ENCODE measurements at places on chromosomes 6 and 20.

DNA sequence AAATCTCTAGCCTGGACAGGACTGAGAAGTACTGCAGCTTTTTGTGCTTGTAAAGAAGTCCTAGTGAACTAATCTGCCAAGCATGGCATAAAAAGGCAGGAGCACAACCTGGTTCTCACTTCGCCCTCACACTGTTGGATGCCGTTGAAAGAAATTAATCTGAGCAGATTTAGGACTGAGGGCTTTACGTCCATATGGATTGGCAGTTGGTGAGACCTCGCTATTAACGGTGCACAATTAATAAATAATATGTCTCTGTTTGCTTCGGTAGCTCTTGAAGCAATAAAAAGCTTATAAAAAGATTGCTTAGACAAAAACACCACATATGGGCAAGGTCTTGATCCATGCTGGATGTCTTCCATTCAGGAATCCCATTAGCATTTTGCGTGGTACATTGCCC is 185.6 kb upstream of the EPHA7 start:
- DNase-seq, result no peak

- DNase-seq, result no peak
Observed at GRCh38 chr6:5270093-5270680, 8.9 kb downstream of the FARS2 start.

DNA sequence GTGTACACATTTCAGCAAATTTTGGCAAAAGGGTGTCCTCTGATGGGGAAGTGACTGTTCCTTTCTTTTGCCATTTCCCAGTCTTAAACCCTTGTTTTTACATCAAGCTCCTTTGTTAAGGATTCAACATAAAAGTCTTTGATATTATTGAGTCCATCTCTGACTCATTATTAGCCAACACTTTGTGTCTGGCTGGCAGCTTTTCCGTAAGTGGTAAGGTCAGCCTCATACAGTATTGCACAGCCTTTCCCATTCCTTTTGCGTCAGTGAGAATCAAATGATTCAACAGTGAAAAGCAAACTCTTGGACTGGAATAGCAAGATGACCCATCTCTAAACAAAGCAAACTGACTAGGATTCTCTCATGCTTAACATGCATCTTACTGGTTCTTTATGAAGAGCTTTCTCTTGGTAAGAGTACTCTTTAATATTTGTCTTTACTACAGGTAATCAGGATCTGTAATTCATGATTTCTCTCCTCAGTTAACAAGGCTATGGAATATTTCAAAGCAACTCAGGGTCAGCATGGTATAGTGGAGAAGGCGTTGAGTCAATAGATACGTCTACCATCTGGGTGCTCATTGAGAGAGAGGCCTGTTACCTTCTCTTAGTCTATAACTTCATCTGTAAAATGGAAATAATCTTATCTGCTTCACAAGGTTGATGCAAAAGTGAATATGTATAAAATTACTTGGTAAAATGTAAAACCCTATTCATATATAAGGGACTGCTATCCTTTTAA is 183.6 kb downstream of the PRL start:
- no peak for DNase-seq

DNA sequence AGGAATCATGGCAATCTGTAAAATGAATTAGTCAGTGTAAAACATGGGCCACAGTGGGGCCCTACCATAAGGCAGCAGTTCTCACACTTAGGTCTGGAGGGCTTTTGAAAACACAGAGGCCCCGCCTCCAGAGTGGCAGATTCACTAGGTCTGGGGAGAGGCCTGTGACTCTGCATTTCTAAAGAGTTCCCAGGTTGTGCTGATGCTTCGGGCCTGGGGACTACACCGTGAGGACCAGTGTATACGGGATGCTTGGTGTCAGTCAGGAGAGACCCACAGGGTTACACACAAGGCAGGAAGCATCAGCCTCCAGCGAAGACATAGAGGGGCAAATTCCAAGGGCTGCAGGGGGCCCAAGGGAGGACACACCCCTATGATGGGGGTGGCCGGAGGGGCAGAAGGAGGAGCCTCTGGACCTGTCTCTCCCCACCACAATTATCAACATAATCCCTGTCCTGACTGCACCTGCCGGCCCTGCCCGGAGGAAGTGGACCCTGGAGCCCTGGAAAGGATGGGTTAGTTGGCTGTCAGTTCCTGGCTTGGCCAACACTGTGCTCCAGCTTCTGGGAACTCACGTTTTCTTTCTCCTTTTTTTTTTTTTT is 46.7 kb downstream of the FGD2 start:
- DNase-seq, result no peak

GRCh38 chr20:37007898-37008649 is 56.6 kb upstream of the SAMHD1 start:
- DNase-seq, result no peak

DNA sequence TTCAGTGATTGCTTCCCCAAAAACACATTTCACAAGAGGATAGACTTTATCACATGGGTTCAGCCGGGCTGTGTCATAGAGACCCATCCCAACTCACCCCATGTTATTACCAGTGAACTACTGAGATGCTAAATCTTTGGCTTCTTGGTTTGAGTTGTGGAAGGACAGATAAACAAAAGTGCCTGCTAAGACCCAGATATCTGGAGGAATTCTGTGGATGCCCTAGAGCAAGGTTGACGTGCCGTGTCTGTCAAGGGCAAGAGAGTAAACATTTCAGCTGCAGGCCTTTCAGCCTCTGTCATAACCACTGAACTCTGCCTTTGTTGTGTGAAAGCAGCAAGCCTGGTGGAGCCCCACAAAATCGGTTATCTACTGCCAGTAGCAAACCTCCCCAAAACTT is 11.2 kb upstream of the THBD start:
- DNase-seq, result no peak

DNA sequence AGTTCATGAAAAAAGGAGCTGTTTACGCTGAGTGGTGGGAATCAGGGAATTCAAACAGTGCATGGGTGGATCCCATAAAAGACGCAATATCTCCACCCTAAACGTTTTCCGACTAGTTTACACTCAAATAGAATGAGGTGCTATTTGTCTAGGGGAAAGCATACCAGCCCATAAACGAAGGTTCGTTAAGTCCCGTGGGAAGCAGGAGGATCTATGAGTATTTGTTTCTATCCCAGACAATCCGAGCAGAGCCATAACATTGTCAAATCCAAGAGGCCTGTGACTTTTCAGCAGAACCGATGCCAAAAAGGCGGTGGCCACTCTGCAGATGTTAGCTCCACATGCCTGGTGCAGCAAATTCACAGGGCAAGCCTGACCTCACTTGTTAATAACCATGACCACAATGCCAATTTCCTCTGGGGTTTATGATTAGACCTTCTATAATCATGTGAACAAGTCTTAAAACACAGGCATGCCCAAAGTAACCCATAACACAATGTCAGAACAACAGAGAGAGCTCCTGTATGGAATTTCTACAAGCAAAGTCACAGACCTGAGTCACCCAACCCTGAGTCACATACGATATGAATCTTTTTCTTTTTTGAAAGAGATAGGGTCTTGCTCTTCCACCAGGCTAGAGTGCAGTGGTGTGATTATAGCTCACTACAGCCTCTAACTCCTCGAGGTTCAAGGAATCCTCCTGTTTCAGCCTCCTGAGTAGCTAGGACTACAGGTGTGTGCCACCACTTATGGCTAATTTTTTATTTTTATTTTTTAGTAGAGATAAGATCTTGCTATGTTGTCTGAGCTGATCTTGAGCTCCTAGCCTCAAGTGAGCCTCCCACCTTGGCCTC is 123.3 kb downstream of the KIF13A start:
- DNase-seq, result no peak

DNA sequence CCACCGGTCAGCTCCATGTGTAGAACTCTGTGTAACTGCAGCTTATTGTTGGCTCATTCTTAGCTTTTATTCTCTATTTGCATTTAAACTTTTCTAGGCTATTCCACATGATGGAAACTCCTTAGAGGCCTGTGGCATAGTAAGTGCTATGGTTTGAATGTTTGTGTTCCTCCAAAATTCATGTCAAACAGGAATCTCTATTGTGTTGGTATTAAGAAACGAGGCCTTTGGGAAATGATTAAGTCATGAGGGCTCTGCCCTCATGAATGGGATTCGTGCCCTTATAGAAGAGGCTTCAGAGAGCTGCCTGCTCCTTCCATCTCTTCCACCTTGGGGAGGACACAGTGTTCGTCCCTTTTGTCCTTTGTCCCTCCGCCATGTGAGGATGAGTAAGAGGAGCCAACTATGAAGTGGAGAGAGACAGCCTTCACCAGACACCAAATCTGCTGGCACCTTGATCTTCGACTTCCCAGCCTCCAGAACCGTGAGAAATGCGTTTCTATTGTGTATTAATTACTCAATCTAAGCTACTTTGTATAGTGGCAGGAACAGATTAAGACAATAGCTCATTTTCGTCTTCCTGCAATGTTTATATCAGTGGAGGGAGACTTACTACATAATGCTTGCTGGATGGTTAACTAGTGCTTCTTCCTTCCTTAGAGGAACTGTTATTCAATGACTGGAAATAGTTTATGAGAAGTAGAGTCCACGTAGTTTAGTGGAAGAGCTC is 361.1 kb downstream of the FARS2 start:
- DNase-seq, result no peak
